Dorsolateral prefrontal cortex (tissue), 122 donors: ENCODE measurements at places on chromosomes 12 and 14. TPM values are rescaled to one million over a fixed set of nuclear protein-coding genes. Genes with fewer than 3 reads are reported as not detected.

Gene KRT3
- total RNA-seq = not detected

Gene PPP1R36
- total RNA-seq = 2.0 TPM

Gene NRXN3
- total RNA-seq = 173 TPM

Gene AQP5
- 0.40 TPM for total RNA-seq

Gene GPR135
- 8.8 TPM for total RNA-seq

Gene PCNX1
- total RNA-seq = 78.7 TPM

DNA sequence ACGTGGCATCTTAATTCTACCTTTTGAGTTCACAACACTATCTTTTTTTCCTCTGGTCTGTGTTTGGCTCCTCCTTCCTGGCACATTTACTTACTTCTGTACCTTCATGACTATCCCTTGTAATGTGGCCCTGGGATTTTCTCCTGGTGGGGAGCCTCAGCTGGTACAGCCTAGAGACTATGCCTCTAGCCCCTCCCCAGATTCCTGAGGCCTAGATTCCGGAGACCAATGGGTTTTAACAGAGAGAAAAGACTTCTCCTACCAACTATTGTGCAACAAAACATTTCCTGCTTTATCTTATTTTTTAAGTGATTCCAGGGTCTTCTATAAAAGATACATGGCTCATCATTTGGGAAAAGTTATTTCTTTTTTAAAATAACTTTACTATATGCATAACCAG is 216.2 kb upstream of the KRR1 start:
- no peak for DNase-seq

DNA sequence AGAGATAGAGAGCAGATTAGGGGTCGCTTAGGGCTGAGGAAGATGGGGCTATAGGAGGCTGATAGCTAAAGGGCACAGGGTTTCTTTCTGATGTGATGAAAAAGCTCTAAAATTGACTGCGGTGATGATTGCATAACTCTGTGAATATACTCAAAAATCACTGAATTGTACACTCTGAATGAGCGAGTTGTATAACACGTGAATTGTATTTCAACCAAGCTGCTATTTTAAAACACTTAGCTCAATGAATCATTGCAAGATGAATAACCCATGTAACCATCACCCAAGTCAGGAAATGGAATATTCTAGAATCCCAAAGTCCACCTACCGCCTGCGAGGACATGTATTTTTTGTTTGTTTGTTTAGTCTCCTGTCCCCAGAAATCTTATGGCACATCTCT is 60.1 kb upstream of the CCND2 start:
- DNase-seq = no peak

DNA sequence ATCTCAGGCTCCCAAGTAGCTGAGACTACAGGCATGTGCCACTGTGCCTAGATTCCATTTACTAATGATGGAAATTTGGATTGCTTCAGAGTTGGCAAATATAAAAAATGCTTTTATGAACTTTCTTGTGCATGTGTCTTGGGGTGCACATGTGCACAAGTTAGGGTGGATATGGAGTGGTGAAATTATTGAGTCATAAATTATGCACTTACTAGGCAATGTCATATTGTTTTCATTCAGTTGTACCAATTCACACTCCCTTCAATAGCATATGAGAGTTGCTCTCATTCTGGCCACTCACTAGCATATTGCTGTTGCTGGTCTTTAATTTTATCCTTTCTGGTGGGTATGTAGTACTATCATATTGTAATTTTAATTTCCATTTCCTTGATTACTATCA is 45.7 kb upstream of the KRAS start:
- no peak for DNase-seq

GRCh38 chr14:101234999-101235334 is 326.3 kb upstream of the DIO3 start:
- no peak for DNase-seq

DNA sequence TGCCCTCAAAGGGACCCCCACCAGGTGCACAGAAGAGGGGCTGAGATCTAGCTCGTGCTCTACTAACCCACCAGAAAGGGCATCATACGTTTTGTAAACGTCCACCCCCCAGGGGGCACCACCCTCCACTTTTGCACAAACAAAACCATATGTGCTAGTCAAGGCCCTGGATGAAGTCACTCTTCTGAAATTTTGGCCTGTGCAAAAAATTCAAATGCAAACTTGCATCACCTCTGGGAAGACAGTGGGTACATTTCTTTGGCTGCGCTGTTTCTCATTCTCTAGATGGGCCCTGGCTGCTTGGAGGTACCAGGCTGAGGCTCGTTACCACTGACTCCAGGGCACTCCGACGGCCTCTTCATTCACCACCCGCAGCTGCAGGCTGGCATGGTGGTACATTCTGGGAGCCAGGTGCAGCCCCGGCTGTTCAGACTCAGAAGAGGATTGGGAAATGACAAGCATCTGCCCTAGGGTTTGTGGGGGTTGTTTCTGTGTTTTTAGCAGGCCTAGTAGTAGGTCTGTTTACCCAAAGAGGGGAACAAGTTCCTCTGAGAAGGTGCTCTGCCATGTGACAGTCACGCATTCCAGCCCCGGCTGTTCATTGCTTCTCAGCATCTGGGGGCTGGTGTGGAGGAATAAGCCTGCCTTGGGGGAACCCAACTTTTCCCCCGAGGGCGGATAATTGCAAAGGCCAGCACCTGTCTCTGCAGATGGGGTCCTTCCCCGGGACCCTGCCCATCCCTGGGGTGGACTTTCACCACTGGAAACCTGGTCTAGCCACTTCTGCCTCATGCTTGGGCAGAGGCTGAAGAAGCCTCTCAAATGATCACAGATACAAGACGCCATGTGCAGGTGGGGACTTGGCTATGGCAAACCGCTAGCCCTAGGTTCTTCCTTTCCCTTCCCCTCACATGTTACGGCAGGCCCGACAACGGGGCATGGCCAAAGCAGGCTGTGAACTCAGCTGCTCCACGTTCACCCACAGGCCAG is 147.6 kb downstream of the DPF3 start:
- DNase-seq = no peak

- peak; percentile 26 for DNase-seq
These were observed 958 bp downstream of the RTN1 start for GRCh38 chr14:59869381-59870255.

DNA sequence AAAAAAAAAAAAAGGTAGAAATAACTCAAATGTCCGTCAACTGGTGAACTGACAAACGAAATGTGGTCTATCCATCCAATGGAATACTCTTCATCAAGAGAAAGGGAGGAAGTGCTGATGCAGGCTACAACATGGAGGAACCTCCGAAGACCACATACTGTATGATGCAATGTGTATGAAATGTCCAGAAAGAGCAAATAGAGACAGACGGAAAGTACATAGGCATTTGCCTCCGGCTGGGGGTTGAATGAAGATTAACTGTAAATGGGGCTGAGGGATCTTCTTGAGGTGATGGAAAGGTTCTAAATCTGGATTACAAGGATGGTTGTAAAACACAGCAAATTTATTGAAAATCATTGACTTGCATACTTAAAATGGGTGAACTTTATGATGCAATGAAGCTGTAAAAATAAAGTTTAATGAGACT is 35.4 kb downstream of the DLK1 start:
- DNase-seq = no peak

DNA sequence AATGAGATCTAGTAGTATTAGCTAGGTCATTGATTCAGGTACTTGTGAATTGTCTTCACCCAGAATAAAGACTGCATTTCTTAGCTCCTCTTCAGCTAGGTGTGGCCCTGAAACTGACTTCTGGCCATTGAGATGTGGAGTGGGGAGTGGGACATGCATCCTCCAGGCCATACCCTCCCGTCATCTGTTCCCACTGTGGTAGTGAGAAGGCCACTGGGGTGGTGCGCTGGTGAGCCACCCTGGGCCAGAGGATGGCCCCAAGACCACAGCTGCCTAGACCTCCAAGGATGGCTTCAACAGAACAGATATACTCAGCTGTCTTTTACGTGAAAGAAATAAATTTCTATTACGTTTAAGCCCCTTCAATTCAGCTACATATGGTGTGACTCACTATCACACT is 36.5 kb downstream of the TRIM9 start:
- no peak for DNase-seq

DNA sequence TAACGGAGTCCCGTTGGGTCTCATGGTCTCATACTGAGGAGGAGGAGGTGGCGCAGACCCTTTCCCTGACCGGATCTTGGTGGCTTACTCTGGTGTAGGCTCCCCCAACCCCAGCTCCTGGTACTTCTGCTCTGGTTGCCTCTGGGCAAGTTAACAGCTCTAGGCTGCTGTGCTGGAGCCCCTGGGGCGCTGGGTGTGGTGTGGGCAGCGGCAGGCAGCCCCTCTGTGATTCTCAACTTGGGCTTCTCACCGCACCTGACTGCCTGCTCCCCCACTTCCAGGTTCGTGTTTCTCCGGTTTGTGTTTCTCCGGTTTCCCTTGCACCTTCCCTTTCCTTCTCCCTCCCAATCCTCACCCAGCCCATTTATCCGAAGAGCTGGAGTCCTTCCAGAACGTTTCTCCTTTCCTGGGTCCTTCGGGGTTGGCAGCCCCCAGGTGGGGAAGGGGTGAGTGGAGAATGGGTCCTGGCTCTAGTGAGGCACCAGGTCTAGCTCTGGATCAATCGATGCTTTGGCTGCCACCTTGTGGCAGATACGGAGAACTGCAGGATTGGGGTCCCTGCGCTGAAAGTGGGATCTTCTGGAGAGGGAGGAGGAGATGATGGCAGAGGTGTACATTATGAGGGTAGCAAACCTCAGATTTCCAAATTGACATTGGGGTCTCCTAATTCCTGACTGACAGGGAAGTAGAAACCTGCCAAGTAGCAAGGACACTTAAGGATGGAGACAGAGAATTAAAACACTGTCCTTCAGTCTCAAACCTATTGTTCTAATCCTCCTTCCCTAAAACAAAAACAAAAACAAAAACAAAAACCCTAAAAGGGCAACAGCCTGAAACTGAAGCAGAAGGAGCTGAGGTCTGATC is 8.3 kb downstream of the CISTR start:
- DNase-seq = peak; percentile 81

GRCh38 chr12:2897418-2897817 is 6.7 kb downstream of the TULP3 start:
- DNase-seq = no peak

DNA sequence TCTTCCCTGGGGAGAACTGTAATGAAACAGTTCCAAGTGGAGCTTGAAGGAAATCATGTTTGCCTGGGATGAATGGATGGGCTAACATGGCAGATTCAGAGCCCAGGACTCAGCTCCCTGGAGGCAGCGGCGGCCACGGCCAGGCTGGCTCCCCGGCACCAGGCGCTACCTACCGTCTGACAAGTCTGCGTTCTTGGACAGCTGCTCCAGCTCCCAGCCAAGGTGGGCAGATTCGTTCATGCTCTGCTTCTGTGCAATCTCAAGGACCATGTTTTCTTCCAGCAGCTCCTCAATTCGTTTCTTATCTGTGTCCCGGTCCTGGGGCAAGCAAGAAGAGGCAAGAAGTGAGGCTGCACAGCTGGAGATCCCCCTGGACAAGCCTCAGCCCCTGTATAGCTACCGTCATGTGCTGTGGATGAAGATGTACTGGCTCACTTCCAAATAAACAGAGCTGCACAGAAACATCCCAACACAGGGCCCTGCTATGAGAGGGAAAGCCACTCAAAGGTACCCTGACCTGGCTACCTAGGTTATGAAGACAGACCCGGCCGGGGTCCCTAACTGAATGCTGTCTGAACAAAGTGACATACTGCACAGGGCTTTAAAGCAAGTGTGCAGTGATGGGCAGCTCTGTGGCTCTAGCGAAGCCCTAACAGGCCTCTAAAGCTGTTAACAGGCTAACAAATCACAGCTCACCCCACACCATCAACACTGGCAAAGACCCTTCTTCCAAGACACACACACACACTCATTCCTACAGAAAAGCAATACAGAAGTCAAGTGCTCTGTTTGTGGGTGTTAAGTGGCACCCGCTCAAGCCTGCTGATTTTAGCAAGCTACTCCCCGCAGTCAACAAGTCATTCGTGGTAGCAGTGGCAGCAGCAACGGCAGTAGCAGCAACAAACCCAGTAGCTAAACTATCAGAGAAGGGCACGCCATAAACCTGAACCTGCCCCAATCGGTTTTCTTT is 80.4 kb upstream of the GPR68 start:
- no peak for DNase-seq

GRCh38 chr14:66403183-66403582 is 83.0 kb upstream of the CCDC196 start:
- DNase-seq = no peak

DNA sequence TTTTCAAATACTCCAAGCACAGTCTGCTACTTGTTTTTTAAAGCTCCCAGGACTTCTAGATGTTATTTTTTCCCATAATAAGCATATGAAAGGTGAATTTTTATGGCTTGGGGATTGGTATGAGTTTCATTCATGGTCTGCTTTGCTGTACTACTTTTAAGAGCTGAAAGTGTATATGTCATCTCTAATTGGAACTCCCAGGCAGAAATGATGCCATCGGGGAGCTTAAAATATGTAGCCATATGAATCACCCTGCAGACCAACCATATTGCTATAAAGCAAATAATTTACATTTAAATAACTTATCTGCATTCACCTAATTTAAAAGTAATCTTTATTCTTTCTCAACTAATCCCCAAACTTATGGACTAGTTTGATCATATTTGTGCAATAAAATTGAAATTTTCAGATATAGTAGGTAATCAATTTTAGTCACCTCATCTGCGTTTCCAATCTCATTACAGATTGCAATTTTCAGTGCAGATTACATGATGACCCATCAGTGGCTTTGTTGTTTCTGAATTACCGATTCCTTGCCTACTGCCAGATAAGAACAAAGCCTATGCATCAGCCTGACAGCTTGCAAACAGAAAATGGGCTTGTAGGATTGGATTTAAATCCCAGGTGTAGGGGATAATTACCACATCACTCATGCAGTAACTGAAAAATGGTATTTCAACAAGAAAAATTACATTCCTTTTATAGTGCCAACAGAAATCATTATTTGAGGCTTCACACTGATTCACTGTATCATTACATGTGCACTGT is 689.4 kb downstream of the NOVA1 start:
- no peak for DNase-seq

GRCh38 chr12:107079172-107080011 is 14.0 kb downstream of the CRY1 start:
- DNase-seq = no peak

DNA sequence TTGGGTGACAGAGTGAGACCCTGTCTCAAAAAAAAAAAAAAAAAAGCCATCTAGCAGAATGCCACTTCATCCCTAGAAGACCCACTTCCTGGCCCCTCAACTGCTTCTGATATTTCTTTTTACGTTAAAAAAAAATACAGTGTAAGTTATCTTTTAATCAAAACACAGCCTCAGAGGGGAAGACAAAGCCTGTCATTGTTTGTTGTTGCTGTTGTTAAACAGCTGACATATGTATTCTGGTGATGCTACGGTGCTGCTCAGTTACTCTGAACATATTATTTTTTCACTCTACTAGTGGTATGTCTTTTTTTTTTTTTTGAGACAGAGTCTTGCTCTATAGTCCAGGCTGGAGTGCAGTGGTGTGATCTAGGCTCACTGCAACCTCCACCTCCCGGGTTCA is 75.4 kb downstream of the PAPLN start:
- no peak for DNase-seq

- DNase-seq = no peak
These were observed 37.0 kb upstream of the FBXO33 start for GRCh38 chr14:39469094-39469710.

- DNase-seq = no peak
These were observed 36.6 kb downstream of the SUPT16H start for GRCh38 chr14:21347201-21347600.

GRCh38 chr14:65225299-65226159 is 123.2 kb upstream of the MAX start:
- no peak for DNase-seq

- DNase-seq = no peak
These were observed 4.9 kb downstream of the CD9 start for GRCh38 chr12:6205144-6205539.

- no peak for DNase-seq
These were observed 385.3 kb downstream of the NPAS3 start for GRCh38 chr14:33323979-33324378.
